ENCODE measurements at places on chromosomes 16 and 17.

- DNase-seq, result no peak
These were observed 665 bp upstream of the GRIN2C start for GRCh38 chr17:74860229-74860871.

GRCh38 chr17:73400915-73401545 lies 89.2 kb upstream of the CDC42EP4 start:
- DNase-seq, result no peak

- DNase-seq, result peak; percentile 47
These were observed 567 bp downstream of the GNA13 start for GRCh38 chr17:65055708-65056638.

GRCh38 chr17:39700148-39700987 lies 504 bp downstream of the ERBB2 start:
- no peak for DNase-seq

GRCh38 chr17:68248891-68249290 lies 1.0 kb downstream of the AMZ2 start:
- DNase-seq, result no peak

DNA sequence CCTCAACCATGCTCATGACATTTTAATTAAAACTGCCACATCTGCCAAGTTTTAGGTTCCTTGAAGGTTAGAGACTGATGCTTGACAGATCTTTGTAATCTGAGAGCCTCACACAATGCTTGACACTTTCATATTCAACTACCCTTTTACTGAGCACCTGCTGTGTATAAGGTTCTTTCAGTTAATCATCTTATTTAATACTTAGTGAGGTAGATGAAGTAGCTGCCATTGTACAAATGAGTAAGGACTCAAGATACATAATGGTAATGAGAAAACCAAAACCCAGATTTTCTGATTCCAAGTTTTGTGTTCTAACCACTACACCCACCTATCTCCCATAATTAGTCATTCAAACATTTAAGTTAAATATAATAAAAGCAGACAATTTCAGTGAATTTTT lies 35.4 kb upstream of the ARL6IP1 start:
- DNase-seq, result no peak

DNA sequence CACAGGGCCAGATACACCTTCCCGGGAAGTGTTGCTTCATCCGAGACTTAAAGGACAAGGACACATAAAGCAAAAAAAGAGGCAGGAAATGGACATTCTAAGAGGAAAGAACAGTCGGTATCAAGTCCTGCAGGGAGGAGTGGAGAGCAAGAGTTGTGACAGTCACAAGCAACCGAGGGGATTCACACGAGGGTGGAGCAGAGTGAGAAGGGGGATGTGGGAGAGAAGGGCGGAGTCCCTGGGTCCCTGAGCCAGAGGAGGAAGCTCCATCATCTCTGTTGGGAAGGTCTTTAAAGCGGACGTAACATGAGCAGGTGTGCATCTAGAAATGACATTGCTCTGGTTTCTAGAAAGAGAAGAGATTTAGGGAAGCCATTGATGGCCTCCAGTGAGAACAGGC lies 47.1 kb downstream of the AIPL1 start:
- no peak for DNase-seq

DNA sequence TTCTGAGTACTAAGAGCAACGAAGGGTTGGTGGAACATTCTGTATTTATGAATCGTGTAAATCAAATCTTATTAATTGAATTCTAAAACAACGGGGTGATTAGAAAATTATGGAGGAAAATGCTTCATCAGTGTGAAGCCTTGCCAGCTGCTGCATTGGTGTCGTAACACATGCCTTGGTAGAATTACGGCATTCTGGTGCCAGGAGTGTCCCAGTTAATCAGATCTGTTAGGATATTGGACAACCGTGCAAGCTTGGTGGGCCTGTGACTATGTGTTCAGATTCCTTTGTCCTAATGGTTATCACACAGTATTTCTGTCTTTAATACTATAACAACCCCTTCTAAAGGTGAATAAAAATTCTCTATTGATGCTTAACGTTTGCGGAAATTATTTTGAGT lies 44.2 kb upstream of the TANC2 start:
- DNase-seq, result no peak

- DNase-seq, result no peak
These were observed 18.0 kb upstream of the NDRG4 start for GRCh38 chr16:58481931-58482330.

Measured in stimulated activated CD4-positive, alpha-beta T cell treated with anti-CD3 and anti-CD28 coated beads, Interleukin-4, amount 100 ng/mL, for 1 hour (primary cell).